ENCODE measurements at places on chromosomes 4 and X. TPM values are rescaled to one million over a fixed set of nuclear protein-coding genes. Genes with fewer than 3 reads are reported as not detected.

The FRMPD3 gene
- total RNA-seq: 0.74 TPM

GRCh38 chrX:21837056-21837455 is 2.4 kb upstream of the MBTPS2 start:
- DNase-seq: no peak

GRCh38 chr4:83010111-83010521 is 507 bp downstream of the LIN54 start:
- no peak for DNase-seq

The WDR17 gene
- total RNA-seq: 5.1 TPM

GRCh38 chrX:73728602-73729001 is 165.6 kb downstream of the CHIC1 start:
- DNase-seq: no peak

GRCh38 chrX:137342969-137343368 is 223.0 kb upstream of the ZIC3 start:
- DNase-seq: no peak

Measured in progenitor cell of endocrine pancreas (in vitro differentiated cells).